Stomach (tissue), 19 donors: ENCODE measurements at places on chromosomes 1 and 21.
A peak's percentile ranks its signal among the peaks of the same experiment; 100 is the strongest.

- DNase-seq, result peak; percentile 88
These were observed 9.8 kb upstream of the PHACTR4 start for GRCh38 chr1:28359592-28360239.

- no peak for DNase-seq
These were observed 2.6 kb downstream of the AIDA start for GRCh38 chr1:222709700-222710153.

GRCh38 chr1:183275322-183275721 is 89.3 kb downstream of the LAMC2 start:
- peak; percentile 8 for DNase-seq

- no peak for DNase-seq
These were observed 39.2 kb downstream of the ADARB1 start for GRCh38 chr21:45113543-45113942.

GRCh38 chr1:151213560-151213959 is 15.2 kb downstream of the PIP5K1A start:
- DNase-seq, result no peak

DNA sequence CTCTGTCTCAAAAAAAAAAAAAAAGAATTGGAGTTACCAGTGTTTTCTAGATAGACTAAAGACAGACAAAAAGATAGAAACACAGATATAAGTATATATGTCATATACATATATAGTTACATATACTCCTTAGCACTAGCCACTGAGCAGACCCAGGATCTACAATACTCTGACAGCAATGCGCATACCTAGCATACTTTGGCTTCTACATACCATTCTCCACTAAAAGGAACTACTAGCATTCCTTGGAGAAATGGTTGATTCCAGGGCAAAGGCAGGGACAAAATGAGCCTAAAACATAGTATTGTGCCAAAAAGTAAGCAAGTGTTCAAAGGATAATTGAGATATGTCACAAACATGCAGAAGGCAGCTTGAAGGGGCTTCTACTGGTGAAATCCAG is 22.7 kb downstream of the SYNJ1 start:
- no peak for DNase-seq

DNA sequence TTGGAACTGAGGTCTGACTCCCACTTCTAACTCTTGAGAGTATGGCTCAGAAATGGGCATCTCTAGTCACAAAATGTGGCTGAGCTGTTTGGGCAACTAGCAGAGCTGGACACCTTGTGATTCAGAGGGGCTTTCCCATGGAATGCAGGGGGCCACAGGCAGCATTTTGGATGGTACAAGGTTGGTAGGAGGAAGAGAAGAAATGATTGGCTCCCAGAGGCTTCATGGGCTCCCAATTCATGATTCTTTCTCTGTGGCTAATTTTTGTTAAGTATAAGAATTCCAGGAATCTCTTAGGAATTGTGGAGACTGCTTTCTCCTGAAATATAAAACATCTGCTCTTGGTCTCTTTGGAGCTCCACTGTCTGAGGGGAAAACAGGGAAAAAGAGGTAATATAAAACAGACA is 49.7 kb downstream of the PBX1 start:
- no peak for DNase-seq

DNA sequence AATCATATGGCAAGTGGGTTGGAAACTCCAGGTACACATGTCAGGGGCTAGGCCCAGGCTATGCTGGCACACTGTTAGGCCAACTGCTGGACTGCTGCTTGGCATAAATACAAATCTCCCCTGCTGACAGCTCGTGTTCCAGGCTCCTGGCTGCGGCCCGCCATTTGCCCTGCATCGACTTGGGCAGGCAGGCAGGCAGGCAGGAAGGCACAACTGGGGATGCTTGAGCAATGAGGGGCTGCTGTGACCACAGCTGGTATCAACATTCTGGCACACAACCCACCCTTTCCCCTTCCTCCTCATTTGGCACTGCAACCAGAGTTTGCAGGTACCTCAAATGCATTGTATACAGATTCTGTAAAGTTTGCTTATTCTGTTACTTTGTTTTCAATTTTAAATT is 53.2 kb downstream of the SAMSN1 start:
- no peak for DNase-seq

- no peak for DNase-seq
These were observed 504.7 kb downstream of the NUF2 start for GRCh38 chr1:163826500-163826899.

- DNase-seq, result no peak
These were observed 45.3 kb downstream of the WASF2 start for GRCh38 chr1:27444632-27445031.

GRCh38 chr1:169835647-169836046 is 40.9 kb upstream of the METTL18 start:
- no peak for DNase-seq

- DNase-seq, result no peak
These were observed 400.7 kb upstream of the DAB1 start for GRCh38 chr1:57824535-57824934.

- no peak for DNase-seq
These were observed 1600.6 kb downstream of the PLA2G4A start for GRCh38 chr1:188429386-188429785.

GRCh38 chr1:41488040-41488951 is 3.8 kb upstream of the EDN2 start:
- DNase-seq, result no peak

DNA sequence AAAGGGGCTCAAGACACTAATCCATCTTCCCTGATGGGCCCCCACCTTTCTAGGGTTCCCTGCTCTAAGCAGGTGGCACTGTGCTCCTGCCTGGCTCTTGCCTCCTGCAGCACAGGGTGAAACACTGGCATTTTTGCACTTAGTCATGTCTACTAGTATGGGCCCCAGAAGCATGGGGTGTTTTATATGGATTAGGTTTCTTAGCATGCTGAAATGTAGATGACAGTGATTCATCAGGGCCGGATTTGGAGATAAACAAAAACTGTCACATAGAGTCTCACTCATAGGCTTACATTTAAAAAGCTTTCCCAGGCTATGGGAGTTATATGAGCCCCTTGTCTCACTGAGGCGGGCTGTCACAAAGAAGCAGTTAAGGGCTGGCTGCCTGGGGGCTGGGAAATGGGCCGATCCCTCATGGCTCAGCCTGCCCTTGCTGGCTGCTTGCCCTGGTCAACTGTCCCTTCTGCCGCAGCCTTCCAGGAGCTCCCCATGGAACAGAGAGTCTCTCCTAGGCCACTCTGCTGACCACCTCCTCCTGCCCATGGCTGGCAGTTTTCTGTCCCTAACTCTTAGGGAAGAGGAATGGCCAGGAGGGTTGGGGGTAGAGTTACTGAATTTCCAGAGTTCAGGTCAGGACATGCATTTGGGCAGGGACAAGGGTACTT is 6.5 kb downstream of the GALNT2 start:
- no peak for DNase-seq

- DNase-seq, result no peak
These were observed 376 bp downstream of the SF3A3 start for GRCh38 chr1:37989361-37989930.

GRCh38 chr1:4553761-4554160 is 100.6 kb upstream of the AJAP1 start:
- DNase-seq, result no peak

GRCh38 chr1:31064718-31065309 is 703 bp downstream of the PUM1 start:
- peak; percentile 65 for DNase-seq

- no peak for DNase-seq
These were observed 14.9 kb upstream of the CD55 start for GRCh38 chr1:207306603-207307002.

- no peak for DNase-seq
These were observed 2.3 kb downstream of the TTLL7 start for GRCh38 chr1:83996621-83997020.
